NCI-H2029 (cell line): ENCODE measurements at places on chromosomes 5 and 9.

DNA sequence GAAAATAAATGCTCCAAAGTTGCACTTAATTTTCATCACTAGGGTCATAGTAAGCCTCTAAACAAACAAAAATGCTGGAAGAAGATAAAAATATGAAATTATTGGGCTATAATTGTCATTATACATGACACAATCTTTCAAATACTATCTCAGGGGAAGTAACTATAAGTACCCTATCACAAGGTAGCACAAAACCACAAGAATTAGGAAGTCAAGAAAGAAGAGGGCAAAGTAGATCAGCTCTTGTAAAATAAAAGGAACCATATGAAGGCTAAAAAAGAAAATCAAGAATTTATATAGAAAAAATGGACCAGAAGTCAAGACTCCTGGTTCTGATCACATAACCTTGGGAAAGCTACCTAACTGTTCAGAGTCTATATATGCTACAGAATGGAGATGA, 48.1 kb downstream of the DIAPH1 start:
- DNase-seq = no peak

- no peak for DNase-seq
Observed at GRCh38 chr5:125293726-125294125, 547.3 kb upstream of the ZNF608 start.

DNA sequence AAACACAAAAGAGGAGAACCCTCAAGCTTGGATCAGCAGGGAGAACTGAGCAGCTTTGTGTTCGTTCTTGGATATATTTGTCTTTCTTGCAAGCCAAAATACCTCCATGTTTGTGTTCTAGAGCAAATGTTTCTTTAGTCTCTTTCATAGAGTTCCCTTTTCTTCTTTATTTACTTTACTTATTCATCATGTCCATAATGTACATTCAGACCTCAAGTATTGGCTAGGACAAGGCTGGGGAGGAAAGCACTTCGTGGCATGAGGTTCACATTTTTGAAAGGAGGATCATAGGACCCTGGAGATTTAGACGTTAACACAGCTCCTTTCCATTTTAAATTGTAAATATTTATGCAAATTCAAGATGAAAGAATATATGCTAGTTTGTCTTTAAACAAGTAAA, 590.2 kb upstream of the MEF2C start:
- DNase-seq = no peak

DNA sequence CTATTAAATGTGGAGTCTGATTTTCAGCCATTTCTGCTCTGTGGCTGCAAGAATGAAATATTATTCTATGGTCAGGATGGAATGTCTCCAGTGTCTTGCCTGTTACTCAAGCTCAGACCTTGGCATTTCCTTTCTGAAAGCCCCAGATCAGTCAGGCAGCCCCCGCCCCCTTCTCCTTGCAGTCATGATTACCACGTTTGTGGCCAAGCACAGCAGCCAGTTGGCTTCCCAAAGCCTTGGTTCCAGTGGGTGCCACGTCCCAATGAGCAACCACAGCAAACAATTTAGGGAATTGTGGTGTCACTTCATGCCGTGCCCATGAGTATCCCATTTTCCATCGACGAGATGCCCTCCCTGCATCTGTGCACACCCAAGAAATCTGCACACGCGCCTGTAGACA, 9.7 kb upstream of the OBP2A start:
- DNase-seq = no peak

- DNase-seq = no peak
Observed at GRCh38 chr9:107636571-107637381, 147.2 kb upstream of the KLF4 start.

- no peak for DNase-seq
Observed at GRCh38 chr5:64671678-64672077, 18.6 kb upstream of the SHISAL2B start.

GRCh38 chr9:111144741-111145140, 106.5 kb upstream of the LPAR1 start:
- no peak for DNase-seq

DNA sequence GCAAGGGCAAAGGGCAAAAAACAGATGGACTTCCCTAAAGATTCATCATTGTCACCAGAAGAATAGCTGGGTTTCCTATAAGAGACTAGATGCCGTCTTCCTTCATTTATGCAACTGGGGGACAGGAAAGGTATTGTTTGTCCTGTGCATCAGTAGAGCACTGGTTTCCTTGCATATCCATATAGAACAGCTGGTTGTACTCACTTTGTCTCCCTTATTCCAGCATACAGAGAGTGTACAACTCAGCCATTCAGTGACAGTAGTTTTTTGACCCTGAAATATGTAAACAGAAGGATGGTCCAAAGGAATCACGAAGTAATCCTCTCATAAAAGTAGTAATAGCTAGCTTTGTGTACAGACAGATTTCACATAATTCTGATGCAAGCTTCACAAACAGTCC, 22.5 kb upstream of the MAST4 start:
- no peak for DNase-seq

DNA sequence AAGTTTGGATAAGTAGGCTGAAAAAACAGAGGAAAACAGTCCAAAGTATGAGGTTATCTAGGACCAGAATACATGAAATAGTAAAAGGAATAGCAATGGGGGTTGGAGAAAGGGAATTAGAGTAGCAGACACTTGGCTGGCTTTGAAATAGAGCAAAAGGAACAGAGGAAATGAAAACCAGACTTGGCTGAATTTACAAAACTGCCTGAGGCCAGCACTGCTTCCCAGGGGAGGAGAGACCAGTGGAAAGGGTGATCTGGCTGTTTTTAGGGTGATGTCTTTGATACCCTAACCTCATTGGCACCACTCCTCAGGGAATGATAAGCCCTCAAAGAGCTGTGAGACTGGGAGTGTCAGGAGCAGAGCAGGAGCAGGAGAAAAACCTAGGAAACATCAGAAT, 413.4 kb upstream of the SLC30A5 start:
- no peak for DNase-seq

- DNase-seq = no peak
Observed at GRCh38 chr5:415928-416635, 26.9 kb upstream of the EXOC3 start.

- no peak for DNase-seq
Observed at GRCh38 chr5:160747987-160748386, 104.0 kb downstream of the ATP10B start.

DNA sequence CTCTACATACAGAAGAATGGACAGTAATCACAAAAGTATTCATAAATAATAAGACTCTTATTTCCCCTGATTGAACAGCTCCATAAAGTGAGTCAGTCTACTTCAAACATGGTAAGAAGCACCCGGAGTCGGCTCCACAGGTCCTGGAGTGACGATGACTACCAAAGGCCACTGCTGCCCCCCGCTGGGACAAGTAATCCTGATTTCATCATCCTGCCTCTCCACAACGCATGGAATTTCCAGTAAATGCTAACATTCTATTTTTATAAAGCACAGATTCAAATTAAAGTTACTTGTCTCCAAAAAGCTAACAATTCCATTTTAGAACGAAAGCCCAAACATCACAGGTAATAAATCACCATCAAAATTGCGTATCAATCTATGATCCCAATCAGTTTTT, 16.2 kb downstream of the ATPSCKMT start:
- no peak for DNase-seq

GRCh38 chr9:117415358-117415914, 579 bp upstream of the ASTN2 start:
- DNase-seq = no peak

- no peak for DNase-seq
Observed at GRCh38 chr5:124796495-124796894, 50.1 kb upstream of the ZNF608 start.

- peak; percentile 63 for DNase-seq
Observed at GRCh38 chr9:124450241-124450924, at the start of gene ADGRD2. Gene ADGRD2 (plus strand): TSS chr9:124450451. CDS start chr9:124451667, 1,216 bp downstream.

- DNase-seq = no peak
Observed at GRCh38 chr5:178418471-178419010, 171.7 kb downstream of the COL23A1 start.
